ENCODE measurements at places on chromosomes 16 and 17. TPM values are rescaled to one million over a fixed set of nuclear protein-coding genes. Genes with fewer than 3 reads are reported as not detected.

GRCh38 chr16:69396187-69397061 is 10.6 kb upstream of the TERF2 start:
- DNase-seq = peak; percentile 88

The ZNF646 gene
- 11.7 TPM for polyA plus RNA-seq

DNA sequence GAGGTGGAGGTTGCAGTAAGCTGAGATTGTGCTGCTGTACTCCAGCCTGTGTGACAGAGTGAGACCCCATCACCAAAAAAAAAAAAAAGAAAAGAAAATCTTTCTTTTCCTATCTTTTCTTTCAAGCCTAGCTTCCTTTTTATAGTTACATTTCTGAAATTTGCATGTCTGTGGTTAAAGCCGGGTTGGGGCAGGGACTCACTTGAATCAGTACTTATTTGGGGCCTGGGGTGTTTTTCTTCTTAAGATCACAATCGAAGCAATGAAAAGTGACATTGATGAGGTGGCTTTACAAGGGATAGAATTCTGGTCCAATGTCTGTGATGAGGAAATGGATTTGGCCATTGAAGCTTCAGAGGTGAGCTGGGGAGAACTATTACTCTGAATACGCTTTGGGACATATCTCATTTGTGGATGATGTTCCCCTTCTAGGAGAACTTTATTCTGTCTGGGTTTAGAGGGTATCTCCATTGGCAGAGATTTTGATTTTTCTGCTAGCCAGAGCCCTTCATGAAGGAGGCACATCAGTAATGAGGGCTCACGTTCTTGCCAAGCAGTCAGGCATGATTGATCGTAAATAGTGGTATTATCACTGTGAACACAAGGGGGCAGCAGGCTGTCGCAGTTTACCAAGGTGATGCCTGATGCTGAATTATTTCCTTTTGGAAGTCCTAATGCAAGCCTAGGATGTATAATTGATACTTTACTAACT is 14.3 kb downstream of the KPNB1 start:
- peak; percentile 31 for DNase-seq

The ADGRG3 gene
- 0.08 TPM for polyA plus RNA-seq

The GRAPL gene
- polyA plus RNA-seq = 2.5 TPM

The OR4D1 gene
- not detected for polyA plus RNA-seq

DNA sequence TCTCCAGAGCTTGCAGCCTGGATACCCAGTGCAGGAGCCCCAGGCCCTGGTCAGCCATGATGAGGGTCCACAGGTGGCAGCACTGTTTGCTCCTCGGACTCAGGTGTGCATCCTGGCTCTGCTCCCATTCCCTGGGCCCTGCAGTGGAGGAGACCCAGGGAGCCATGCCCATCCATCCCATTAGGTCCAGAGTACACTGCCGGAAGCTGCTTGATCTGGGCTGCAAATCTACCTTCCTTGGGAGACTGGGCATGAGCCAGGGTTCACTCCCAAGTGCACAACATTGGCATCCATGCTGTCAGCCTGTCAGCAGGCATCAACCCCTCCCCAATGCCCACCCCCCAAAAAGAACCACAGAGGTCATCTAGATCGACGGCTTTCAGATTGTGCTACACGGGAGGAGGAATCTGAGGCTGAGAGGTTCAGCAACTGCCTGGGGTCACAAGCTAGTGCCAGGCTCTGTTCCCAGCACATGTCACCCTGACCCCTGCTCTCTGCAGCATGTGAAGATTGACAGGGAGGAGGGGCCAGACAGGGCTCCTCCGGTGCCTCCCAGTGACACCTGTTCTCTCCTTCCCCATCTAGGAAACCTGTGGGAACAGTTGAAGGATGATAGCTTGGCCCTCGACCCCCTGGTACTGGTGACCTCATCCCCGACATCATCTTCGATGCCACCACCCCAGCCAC is 15.7 kb downstream of the UNC119 start:
- DNase-seq = no peak

DNA sequence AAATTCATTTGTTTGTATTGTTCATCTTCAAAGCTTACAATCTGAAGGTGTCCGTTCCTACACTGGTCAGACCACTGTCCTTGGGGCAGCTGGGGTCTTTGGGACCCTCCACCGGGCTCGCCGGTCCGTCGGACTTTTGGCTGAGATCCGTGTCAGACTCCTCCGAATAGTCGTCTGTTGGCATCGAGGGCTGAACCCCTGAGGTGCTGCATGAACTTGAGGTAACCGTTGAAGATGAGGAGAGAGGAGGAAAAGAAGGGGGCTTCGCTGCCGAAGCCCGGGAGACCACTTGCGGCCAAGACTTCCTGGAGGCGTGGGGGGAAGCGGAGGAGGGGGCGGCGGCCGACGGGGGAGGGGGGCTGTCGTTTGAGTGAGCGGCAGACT is 260.8 kb downstream of the ZFHX3 start:
- no peak for DNase-seq

DNA sequence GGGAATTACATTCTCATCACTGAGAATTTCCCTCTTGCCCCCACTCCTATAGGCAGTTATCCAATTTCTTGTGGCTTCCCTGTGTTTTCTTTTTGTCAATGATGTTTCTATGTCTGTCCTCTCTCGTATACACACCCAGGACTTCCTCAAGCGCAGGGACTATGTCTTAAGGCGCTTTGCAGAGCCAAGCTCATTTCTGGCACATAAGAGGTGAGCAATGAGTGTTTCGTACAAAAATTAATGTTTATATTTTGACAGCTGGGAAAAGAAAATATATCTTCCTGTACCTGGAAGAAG is 947 bp downstream of the DDX42 start:
- DNase-seq = no peak

- no peak for DNase-seq
These were observed 2.8 kb downstream of the SHMT1 start for GRCh38 chr17:18360518-18360917.

- no peak for DNase-seq
These were observed 21.0 kb downstream of the LGALS3BP start for GRCh38 chr17:78958641-78959127.

The OR2C1 gene
- 0.72 TPM for polyA plus RNA-seq

- DNase-seq = no peak
These were observed 23.2 kb downstream of the SLC7A6OS start for GRCh38 chr16:68287276-68288251.

DNA sequence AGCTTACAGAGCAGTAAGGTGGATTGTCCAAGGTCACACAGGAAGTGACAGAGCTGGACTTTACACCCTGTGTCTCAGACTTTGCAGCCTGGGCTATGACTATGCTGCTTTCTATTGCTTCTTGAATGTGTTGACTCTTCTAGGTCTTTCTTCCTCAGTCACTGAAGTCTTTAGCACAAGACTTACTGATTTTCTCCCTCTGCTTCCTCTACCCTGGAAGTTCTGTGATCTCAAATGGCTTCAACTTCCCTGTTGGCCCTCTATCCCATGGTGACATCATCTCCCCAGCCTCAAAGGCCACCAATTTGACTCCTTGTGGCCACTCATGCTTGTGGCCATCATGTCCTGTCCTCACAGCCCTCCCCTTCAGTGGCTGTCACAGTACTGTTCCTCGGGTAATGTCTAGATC is 181.3 kb downstream of the HS3ST3A1 start:
- no peak for DNase-seq

The UNC45B gene
- 0.21 TPM for polyA plus RNA-seq

The NGFR gene
- 4.7 TPM for polyA plus RNA-seq

The TBC1D10B gene
- 30.3 TPM for polyA plus RNA-seq

DNA sequence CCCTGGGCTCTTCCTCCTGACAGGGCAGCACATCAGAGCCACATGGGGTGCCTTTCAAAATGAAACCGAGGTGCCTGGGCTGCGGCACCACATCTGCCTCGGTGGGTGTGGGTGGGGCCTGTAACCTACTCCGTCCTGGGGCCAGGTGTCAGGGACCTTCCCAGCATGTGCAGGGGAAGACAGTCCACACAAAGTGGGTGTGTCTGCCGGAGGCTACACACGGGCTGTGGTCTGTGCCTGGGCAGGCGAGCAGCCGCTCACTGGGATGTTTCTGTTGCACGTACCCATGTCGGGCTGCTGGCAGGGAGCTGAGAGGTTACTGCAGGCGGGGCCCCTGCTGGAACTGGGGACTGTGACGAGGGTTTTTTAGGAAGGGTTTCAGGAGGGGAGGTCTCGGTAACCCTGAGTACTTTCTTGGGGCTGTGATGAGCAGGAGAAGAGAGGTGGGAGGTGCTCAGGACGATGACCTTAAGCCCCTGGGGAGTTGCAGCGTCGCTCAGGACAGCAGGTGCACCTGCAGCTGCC is 351.2 kb downstream of the SEC14L1 start:
- DNase-seq = no peak

GRCh38 chr17:41521574-41522261 is 3.0 kb upstream of the KRT15 start:
- DNase-seq = no peak

GRCh38 chr17:28466521-28467048 is 6.9 kb upstream of the SLC13A2 start:
- DNase-seq = no peak

The CTRB1 gene
- polyA plus RNA-seq = not detected

- no peak for DNase-seq
These were observed 795 bp upstream of the PAQR4 start for GRCh38 chr16:2968368-2968737.

The MYLK3 gene
- 0.83 TPM for polyA plus RNA-seq

DNA sequence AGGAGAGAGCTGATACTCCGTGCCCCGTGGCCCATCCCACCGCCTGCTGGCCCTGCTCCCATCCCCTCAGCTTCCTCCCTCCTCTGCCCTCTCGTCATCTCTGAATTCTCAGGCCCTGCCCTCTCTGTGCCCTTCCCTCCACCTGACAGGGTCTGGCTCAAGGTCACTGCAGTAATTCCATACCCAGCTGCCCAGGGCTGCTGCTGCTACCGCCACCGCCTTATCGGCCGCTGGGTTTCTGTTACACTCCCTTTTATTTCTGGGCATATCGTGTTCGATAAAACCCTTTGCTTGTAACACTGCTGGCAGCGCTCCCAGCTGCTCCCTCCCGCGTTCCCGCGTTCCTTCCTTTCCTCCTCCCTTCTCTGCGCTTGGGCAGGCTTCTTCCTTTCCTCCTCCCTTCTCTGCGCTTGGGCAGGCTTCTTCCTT is 1.2 kb downstream of the EPN3 start:
- no peak for DNase-seq

The UTS2R gene
- polyA plus RNA-seq = 0.41 TPM

DNA sequence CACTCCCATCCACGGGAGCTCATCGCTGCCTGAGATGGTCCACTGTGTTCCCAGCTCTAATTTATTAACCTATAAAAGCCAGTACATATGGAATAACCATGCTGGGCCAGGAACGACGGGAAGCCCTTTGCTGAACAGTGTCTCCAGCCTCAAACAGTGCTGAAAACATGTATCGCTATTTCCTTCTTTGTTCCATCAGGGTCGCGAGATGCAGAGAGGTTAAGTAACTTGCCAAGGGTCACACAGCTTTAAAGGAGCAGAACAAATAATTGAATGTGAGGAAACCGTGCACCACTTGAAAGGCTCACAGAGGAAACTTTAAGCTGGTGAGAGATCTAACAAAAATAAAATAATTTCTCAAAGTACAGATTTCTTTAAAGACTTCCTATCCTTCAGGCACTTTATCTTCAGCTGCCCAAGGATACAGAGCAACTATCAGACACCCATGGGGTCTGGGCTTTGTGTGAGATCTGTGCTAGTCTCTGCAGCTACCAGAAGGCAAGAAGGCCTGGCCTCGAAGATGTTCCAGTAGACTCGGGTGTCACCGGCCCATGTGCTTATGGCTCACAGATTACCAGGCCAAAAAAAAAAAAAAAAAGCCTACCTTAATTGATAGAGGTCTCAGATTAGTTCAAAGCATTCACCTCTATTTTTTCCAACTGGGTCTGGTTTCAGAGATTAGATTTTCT is 207.8 kb upstream of the FOXF1 start:
- DNase-seq = no peak

GRCh38 chr16:86241681-86242080 is 268.6 kb upstream of the FOXF1 start:
- DNase-seq = no peak

- DNase-seq = no peak
These were observed 685 bp upstream of the MPG start for GRCh38 chr16:77273-77806.

The NUDT16L1 gene
- polyA plus RNA-seq = 42.0 TPM

DNA sequence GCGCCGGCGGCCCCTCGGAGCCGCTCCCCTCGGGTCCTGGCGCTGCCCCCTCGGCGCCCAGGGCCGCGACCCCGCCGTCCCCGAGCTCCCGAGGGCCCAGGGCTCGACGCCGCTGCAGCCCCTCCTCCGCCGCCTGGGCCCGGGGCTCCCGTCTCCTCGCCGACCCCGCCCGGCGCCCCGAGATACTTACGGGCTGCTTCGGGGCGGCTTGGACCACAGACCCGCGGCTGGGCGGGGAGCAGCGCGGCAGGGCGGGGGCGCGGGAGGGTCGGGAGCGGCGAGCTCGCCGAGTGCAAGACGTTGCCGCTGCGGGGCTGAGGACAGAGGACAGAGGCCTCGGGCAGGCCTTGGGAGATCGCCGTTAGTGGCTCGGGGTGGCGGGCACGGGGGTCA is 290 bp downstream of the TOB1 start:
- DNase-seq = no peak

DNA sequence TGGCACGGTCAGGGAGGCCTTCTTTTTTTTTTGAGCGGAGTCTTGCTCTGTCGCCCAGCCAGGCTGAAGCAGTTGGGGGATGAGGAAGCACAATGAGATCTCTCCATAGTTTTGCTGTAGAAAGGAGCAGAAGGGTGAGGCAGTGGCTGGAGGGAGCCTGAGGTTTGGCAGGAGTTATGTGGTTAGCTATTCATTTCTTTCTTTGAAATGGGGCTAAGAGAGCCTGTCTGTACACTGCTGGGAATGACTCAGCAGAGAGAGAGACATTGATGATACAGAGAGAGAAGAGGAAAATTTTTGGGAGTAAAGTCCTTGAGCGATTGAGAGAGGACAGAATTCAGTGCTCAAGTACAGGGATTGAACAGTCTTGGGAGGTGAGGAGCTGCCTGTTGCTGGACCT is 22.1 kb downstream of the NOS2 start:
- DNase-seq = no peak

The HS3ST3B1 gene
- polyA plus RNA-seq = 25.6 TPM

DNA sequence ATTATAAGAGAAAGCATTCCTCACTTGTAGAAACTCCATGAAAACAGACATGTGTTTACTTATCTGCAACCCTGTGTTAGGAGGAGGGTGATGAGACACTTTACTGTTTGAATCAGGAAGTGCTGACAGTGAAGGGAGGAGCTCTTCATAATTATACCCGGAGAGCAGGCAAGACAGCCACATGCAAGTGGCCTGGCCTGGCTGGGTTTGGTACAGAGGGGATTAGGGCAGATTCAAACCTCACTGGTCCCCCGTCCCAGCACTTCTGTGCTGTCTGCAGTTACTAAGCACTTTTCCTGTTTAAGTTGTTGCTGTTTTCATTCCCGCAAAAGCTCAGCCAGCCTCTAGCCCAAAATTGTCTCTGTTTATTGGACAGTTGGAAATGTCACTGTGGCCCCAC is 78.5 kb downstream of the WWOX start:
- DNase-seq = no peak

GRCh38 chr16:87409781-87410180 is 17.6 kb downstream of the MAP1LC3B start:
- DNase-seq = no peak
